ENCODE measurements at places on chromosomes 2 and 18. TPM values are rescaled to one million over a fixed set of nuclear protein-coding genes. Genes with fewer than 3 reads are reported as not detected.

DNA sequence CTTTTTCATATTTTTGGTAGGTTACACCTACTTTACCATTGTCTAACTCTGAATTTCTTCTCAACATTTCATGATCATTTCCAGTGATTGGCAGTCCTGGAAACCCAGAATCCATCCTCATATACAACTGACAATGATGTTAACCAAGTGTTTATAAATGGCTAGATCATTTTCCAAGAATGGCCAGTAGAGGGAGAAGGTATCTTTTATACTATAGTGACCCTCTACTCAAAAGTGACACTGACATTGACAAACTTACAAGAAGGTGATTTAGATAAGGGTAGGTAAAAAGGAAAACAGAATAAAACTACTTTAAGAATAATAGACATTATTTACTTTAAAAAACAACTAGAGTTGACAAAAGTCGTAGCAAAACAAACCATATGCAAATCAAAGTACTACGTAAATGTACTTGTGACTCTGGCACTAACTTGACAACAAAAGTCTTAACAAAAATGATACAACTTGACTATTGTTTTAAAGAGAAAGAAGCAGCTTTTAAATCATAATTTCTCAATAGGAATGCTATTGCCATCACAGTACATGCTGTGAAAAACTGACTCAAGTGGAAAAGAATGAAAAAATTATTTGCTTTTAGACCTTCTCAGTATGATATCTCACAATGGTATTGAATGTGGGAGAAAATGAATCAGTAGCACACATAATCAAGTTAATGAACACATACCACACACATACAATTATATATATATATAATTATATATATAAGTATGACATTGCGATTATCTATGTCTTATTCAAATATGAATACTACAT, 76.6 kb upstream of the GRB14 start:
- no peak for DNase-seq

DNA sequence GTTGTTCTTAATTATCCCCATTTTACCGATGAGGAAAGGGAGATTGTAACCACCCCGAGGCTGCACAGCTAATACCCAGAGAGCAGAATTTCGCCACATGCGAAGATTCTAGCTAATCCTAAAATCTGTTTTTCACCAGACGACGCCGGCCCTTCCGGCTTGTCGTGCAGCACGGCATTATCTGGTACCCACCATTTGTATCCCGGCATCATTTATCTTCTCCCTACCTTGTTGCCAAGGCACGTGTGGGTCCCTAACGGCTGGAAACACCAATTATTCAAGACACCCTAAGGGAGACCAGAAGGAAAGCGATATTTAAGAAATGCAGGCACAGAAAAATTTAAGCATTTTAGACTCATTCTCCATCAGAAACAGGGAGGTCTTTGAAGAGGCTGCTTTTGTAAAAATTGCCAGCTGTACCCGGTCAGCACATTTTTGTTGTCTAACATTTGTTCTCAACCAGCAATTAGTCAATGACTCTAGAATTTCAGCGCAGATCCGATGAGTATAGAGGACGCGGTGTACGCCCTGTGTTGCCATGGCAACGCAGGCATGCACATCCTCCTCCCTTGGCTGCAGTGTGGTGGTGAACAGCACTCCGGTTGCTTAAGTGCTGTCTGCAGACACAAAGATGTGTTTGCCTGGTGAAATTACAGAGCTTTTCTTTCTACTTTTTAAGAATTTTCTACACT, 111.6 kb downstream of the AGAP1 start:
- peak; percentile 67 for DNase-seq

GRCh38 chr18:78766651-78767533, 212.7 kb upstream of the SALL3 start:
- no peak for DNase-seq

DNA sequence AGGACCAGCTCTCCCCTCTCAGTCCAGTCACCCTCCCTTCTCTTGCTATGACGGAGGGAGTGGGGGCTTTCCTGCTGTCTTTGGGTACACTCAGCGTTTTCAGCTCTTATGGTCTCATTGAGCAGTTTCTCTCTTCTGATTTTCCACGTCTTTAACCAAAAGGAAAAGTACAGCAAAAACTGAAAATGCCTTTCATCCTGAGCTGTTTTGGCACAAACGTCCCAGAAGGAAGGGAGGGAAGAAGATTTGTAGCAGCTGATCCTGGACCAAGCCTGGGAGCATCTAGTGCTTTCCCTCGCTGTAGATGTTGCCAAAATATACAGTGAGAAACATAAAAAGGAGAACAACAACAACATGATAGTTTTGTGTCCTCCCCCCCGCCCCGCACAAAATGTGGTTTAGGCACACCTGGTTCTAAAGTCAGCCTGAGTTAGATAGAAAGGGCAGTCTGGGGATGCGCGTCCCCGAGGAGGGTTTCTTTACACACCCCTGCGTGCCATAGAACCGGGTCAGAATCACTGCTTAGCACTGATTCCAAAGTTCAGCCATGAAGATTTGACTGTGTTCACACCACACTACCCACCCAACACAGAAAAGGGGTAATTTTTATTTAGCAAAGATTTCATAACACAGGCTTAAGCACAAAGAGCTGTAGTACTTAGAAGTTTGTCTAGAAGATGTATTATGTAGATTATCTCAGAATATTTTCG, 53.4 kb downstream of the SLC40A1 start:
- DNase-seq = no peak

DNA sequence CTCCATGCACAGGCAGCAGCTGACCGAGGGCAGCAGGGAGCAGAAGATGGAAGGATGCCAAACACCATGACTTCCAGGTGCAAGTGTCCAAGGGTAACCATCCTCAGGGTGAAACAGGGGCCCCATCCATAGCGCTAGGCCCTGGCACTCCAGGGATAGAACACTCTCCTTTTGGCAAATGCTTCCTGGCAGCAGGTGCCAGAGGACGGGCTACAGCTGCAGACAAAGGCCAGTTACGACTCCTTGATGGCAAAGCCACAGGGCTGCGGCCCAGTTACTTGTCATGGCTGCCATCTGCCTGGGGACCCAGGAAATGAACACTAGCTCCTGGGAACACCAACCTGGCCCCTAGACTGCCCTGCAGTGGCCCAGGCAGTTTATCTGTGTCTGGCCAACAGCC, 178.8 kb downstream of the TMEM163 start:
- DNase-seq = no peak

Gene COLEC11
- total RNA-seq = 79.0 TPM

- no peak for DNase-seq
Observed at GRCh38 chr18:24656551-24657443, 196.4 kb downstream of the HRH4 start.

DNA sequence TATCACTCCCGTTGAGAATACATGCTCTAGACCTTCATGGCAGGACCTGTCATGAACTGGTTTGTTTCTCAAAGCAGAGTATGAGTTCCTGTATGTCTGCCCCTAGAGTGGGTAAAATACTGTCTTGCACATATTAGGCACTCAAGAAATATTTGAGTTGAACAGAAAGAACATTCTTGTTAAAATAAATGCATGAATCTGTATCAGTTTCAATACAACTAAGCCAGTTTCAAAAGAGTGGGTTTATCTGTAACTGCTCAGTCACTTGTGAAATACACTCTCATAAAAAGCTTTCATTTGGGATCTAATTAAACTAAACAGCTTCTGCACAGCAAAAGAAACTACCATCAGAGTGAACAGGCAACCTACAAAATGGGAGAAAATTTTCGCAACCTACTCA, 69.2 kb downstream of the RFTN2 start:
- DNase-seq = no peak

Gene CHST9
- 19.5 TPM for total RNA-seq

DNA sequence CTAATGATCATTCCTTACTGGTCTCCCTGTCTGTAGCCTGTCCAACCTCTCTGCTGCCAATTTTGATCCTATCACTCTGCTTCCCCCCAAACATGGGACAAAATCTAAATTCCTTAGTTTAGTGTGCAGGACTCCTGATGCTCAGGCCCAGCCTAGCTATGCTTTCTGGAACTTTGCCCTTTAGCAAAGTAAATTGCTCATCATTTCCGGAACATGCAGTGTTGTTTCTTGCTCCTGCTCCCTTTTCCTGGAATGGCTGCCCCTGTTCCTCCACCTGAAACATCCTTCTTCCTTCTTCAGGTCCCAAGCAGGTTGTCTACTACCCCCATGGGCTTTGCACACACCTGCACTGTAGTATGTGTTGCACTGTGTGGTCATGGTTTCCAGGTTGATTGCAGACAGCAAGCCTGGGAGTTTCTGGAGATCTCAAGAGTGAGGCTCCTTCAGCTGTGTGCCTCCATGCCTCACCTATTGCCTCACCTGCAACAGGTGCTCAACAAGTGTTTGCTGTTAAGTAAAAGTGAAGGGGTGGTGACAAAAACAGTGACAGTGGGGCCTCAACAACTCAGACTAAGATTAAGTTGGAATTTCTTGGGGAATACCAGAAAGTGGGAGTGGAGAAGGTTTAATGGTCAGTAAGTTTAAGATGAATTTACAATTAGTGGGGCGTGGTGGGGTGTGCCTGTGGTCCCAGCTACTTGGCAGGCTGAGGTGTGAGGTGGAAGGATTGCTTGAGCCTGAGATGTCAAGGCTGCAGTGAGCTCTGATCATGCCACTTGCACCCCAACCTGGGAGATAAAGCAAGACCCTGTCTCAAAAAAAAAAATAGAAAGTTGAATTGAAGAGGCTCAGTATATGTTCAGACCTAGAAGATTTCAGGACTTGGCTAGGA, 120.0 kb downstream of the DNAH6 start:
- DNase-seq = no peak

DNA sequence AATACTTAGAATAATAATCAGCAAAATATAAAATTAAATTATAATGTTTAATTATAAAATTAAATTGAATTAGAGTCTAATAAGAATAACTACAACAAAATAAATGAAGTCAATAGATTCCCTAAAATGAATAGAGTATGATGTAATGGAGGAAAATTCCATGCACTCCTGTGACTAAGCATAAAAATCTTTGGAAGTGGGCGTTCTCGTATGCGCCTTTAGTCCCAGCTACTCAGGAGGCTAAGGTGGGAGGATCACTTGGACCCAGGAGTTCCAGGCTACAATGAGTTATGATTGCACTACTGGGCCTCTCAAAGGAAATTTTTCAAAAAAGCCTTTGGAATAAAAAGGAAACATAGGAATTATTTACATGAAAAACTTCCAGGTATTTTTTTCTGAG, 955.4 kb upstream of the POU3F3 start:
- no peak for DNase-seq

Gene FEV
- total RNA-seq = not detected
